Stimulated activated CD4-positive, alpha-beta T cell treated with anti-CD3 and anti-CD28 coated beads, TNF-alpha, amount 100 ng/mL, for 48 hours (primary cell): ENCODE measurements at places on chromosomes 11 and 22.

DNA sequence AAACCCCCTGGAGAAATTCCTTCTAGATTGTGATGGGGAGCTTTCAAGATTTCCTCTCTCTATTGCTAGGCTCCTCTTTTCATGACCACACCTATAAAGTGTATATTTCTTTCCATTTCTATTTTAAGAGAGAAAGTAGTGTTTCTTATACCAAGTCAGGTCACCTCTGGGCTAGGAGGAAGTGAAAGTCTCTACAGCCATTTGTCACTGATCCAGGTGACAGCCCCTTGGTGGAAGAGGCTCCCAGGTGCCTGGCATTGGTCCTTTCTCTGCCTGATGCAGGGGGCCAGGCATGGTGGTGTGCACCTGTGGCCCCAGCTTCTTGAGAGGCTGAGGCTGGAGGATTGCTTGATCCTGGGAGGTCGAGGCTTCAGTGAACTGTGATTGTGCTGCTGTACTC lies 64.7 kb downstream of the DHCR7 start:
- DNase-seq: no peak

DNA sequence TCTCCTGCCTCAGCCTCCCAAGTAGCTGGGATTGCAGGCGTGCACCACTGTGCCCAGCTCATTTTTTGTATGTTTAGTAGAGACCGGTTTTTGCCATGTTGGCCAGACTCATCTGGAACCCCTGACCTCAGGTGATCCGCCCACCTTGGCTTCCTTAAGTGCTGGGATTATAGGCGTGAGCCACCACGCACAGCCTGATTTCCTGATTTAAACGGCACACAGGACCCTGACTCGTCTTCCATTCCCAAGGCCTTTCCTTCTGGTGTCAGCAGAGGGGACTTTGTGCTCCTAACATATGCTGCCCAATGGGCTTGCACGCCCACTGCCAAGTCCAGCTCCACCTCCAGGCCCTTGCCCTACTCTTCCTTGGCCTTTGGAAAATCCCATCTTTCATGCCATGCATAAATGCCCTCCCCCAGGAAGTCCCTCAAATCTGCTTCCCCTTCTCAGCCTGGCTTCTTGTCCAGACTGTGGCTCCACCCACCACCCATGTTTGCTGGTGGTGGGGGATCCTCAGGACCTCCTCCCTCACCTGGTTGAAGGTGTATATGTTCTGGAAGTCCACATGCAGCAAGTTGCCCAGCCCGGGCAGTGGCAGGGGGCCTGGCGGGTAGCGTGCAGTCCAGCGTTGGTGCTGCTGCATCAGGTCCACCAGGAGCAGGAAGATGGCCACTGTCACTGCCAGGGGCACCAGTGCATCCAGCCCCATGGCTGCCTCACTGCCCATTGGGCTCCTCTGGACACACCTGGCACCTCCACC lies 23.9 kb upstream of the CYP2D6 start:
- no peak for DNase-seq

- DNase-seq: no peak
These were observed 22.5 kb upstream of the TRIM29 start for GRCh38 chr11:120160436-120160835.

- DNase-seq: no peak
These were observed 39.5 kb upstream of the GCAT start for GRCh38 chr22:37768273-37768672.

DNA sequence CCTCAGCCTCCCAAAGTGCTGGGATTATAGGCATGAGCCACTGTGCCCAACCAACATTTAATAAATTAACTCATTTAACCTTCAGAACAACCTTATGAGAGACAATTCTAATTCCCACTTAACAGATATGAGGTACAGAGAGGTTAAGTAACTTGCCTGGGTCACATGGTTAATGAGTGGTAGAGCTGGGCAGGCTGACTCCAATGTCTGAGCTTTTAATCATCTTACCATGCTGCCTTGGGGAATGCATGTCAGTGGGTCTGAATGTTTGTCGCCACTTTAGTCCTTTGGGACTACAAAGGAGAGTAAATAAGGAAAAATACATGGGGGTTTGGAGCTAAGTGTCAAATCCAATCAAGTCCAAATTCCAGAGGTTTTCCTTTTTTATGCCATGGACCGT lies 11.2 kb upstream of the PIK3C2A start:
- DNase-seq: no peak

GRCh38 chr22:36425977-36426523 lies 38.3 kb upstream of the MYH9 start:
- no peak for DNase-seq

DNA sequence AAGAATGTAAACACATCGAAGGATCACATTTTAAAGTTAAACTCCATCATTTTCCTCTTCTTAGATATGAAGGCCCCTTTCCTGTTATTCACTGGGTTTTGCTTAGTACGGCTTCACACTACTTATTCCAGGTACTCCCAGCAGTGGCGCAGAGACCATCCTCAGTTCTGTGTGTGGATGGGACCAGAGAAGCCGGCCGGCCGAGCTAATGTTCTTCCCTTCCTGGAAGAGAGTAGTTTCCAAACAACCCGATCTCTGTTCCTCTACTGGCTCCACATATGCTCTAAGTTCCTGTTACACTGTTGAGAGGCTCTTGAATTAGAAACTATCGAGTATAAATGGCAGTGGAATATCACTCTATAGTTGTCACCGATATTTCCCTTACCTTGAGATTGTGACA lies 684 bp upstream of the NFRKB start:
- DNase-seq: no peak

- peak; percentile 62 for DNase-seq
These were observed 522.3 kb downstream of the BRD1 start for GRCh38 chr22:49305214-49305965.

DNA sequence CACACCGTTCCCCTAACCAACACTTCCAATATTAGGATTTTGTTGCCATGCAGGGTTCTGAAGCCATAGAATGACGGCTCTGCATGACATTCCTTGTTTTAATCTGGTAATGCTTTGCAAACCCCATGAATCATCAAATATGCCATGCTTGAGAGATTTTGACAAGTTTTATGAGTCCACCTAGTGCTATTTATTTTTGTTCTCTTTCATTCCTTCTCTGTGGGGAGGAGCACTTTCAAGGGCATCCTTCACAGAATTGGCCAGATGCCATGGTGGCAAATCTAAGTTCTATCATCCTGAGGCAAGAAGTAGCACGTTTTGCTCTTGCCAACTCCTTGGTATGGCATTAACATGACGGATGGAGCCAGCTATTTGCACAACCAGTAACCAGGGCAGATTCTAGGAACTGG lies 268.4 kb downstream of the FAM76B start:
- no peak for DNase-seq

DNA sequence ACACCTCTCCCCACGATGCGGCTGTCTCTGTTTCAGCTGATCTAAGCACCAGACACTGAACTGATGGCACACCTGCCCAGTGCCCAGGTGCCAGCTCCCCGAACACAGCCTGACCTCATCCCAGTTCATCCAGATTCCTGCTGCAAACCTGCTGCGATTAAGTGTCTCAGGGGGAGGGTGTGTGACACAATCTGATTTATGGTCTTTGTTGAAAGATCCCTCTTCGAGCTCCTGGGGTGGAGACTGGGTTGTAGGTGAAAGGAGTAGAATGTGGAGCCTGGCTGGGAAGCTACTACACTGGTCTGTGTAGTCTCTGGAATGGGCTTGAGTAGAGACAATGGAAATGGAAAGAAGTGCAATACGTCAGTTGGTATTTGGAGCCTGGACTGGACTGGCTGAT lies 390.3 kb downstream of the SHANK2 start:
- no peak for DNase-seq

- DNase-seq: no peak
These were observed 65.7 kb upstream of the DDI1 start for GRCh38 chr11:103970701-103971249.

DNA sequence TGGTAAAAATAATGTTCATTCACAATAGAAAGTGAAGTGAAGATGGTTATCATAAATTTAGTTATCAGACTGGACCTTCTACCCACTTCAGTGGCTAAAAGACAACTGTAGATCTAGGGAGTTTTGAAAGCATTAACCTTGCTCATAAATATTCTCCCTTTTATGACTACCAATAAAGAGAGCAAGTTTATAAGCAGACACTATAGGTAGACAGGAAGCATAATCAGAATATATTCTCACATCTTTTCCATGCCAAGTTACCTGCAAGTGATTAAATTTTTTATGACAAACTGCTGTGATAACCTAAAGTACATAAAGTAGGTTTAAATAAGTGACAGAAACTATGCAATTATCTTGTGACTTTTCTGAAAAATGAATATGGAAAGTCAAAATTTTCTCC lies 62.5 kb downstream of the LUZP2 start:
- no peak for DNase-seq

- no peak for DNase-seq
These were observed 123.3 kb upstream of the THY1 start for GRCh38 chr11:119545978-119546915.

- no peak for DNase-seq
These were observed 24.0 kb downstream of the TSPAN18 start for GRCh38 chr11:44750551-44751465.

GRCh38 chr11:28976801-28977145 lies 868.6 kb downstream of the METTL15 start:
- no peak for DNase-seq

GRCh38 chr11:353179-353873 lies 16.0 kb upstream of the B4GALNT4 start:
- DNase-seq: no peak

GRCh38 chr11:10641177-10641911 lies 52.2 kb downstream of the IRAG1 start:
- DNase-seq: no peak

GRCh38 chr11:9790703-9791102 lies 126.8 kb downstream of the SWAP70 start:
- no peak for DNase-seq

DNA sequence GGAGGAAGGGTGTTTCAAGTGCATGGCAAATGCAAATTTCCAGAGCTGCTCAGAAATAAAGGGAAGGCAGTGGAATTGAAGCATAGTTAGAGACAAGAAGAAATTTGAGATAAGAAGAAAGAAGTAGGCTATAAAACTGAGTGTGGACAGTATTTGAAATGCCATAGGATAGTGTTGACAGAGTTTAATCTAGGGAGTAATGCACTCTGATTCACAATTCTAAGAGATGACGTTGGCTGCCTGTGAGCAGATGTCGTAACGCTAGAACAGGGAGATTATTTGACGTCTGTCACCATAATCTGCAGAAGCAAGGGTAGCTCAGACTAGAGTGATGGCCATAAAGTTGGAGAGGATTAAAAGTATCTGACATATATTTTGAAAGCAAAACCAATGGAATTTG lies 389.9 kb upstream of the KIRREL3 start:
- no peak for DNase-seq

- DNase-seq: no peak
These were observed 35.3 kb downstream of the PITPNB start for GRCh38 chr22:27883656-27884350.

GRCh38 chr11:75583718-75584658 lies 21.9 kb downstream of the SERPINH1 start:
- DNase-seq: no peak

GRCh38 chr22:19195796-19196731 lies 17.5 kb upstream of the SLC25A1 start:
- DNase-seq: no peak

DNA sequence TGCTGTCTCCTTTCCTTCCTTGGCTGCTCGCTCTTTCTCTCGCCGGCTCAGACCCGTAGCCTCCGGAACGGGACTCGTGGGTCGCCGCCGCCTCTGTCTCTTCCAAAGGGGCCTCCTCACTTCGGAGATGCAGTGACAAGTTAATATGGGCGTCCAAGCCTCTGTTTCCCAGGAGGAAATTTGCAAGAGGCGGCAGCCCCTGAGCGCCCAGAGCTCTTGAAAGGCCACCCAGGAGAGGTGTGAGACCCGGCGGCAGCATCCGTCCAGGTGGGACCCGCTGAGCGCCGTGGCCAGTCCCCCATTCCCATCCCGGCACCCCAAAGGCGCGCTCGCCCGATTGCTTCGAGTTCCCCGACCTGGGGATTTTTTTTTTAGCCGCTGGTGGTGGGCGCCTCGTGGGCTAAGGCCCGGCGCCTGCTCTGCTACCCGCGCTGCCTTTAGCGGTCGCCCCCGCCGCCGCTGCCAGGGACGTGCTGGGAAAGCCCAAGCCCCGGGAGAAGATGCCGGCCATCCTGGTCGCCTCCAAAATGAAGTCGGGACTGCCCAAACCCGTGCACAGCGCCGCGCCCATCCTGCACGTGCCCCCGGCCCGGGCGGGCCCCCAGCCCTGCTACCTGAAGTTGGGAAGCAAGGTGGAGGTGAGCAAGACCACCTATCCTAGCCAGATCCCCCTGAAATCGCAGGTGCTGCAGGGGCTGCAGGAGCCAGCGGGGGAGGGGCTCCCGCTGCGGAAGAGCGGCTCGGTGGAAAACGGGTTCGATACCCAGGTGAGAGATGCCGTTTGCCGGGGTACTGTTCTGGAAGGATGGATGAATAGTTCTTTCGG lies 772 bp downstream of the NAV2 start:
- no peak for DNase-seq

DNA sequence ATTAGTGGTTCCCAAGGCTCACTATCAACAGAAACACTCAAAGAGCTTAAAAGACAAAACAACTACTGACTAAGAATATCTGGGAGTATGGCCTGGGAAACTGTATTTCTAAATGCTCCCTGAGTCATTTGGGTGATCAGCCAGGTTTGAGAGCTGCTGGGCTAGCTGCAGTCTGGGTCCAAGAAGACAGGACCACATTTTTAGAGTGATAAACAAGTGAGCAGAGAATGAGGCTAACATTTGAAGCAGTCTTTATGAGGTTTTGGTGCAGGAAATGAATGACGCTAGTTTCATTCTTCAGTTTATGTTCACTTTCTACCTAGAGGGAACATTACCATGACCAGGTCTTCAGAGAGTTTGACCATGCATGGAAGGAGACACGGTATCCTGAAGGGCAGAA lies 97.7 kb downstream of the TEAD1 start:
- DNase-seq: no peak

GRCh38 chr11:113593698-113594308 lies 112.3 kb downstream of the TMPRSS5 start:
- DNase-seq: peak; percentile 4
